ENCODE measurements at places on chromosomes 3 and 15.

- DNase-seq = no peak
These were observed 94.5 kb downstream of the CHL1 start for GRCh38 chr3:291028-291427.

DNA sequence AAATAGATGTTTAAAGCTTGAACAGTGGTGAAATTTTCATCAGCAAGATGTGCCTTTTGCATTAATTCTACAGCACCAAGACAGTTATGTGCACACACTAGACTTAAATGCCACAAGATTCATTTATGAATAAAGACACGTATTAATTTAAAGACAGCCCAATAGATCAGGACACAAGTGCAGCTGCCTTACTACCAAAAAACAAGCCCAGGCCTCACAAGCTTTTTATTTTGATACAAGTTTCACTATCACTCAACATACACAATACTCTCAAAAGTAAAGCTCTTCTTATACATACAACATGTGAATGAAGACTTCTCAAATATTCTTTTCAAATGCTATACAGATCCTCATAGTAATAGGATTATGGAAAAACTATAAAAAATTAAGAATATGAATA is 2.4 kb downstream of the ACAP2 start:
- DNase-seq = no peak

- no peak for DNase-seq
These were observed 28.4 kb downstream of the CPN2 start for GRCh38 chr3:194322678-194323211.

- DNase-seq = no peak
These were observed 225.6 kb downstream of the ADAMTS9 start for GRCh38 chr3:64462203-64462602.

DNA sequence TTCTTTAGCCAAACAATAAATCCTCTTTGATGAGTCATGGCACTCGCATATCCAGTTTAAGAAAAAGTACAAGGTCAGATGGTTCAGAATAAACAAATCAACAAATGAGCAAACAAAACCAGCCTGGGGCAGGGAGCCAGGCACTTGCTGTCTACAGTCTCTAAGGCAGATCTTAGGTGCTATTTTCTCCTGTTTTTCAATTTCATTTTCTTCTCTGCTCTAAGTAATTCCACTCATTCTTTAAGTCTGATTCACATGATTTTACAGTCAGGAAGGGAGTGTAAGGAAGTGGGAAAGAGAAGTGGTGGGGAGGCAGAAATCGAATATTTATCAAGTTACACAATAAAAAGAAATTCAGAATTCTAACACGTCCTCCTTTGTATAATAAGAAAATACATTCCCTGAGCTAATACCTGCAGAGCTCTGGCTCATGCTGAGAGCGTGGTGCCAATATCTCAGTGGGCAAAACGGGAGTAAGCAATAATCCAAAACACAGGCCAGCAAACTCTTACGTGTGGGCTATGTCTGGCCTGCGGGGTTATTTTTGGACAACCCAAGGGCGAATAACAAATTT is 298.6 kb downstream of the ADAMTS17 start:
- no peak for DNase-seq

- DNase-seq = no peak
These were observed 27.9 kb upstream of the TLE3 start for GRCh38 chr15:70125605-70126004.

DNA sequence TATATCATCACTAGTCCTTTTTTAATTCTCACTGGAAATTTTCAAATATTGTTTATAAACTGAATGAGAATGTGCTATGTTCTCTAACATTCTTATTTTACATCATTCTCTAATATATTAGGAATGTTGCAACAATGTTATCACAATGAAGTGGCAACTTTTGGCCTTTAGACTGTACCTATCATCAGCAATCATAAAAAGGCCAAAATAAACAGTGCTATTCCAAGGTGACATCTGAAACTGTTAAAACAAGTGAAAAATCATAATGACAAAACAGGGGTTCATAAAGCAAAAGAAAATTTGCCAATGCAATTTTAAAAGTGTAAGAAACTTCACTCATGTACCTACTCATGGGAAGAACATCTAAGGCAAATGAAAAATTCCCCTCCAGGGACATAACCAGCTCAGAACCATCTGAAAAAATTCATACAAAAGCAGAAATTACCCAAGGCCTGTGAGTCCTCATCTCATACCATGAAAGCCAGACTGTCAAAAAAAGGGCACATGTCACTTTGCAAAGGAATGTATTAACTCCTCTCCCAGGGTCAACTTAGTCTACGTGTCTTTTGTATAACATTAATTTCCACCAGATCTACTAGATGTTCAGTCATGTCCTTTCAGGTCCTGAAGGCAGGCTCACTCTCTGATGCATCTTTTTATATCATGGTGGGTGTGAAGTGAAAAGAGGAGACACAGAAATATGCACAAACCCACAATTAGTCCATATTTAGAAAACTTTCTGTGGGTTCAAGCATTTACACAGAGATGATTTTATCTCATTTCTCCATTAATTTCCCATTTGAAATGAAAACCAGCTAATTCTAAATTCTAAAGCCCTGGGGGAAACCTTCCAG is 211.9 kb downstream of the CBLB start:
- DNase-seq = no peak

DNA sequence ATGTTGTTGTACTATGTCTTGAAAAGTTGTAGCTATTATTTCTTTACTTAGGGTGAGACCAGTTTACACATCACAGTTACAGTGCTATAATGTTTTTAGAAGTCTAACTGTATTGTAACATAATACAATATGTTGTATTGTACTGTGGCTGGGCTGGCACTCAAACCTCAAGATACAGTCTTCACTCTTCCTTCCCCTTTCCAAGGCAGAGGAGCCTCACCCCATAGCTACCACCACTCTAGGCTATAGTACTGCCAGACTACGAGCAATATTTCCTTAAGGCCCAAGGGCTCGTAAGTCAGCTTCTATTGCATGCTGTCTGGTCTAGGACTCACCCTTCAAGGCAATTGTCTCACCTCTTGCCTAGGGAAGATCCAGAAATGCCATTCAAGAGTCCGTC is 597.7 kb downstream of the OTOL1 start:
- DNase-seq = no peak

- DNase-seq = no peak
These were observed 42.5 kb downstream of the CAPN3 start for GRCh38 chr15:42401544-42402454.

- DNase-seq = no peak
These were observed 78.3 kb downstream of the SHQ1 start for GRCh38 chr3:72769758-72770540.

GRCh38 chr15:98123297-98123696 is 162.8 kb downstream of the ARRDC4 start:
- no peak for DNase-seq

- no peak for DNase-seq
These were observed 651.9 kb downstream of the RBMS3 start for GRCh38 chr3:29932696-29933325.

DNA sequence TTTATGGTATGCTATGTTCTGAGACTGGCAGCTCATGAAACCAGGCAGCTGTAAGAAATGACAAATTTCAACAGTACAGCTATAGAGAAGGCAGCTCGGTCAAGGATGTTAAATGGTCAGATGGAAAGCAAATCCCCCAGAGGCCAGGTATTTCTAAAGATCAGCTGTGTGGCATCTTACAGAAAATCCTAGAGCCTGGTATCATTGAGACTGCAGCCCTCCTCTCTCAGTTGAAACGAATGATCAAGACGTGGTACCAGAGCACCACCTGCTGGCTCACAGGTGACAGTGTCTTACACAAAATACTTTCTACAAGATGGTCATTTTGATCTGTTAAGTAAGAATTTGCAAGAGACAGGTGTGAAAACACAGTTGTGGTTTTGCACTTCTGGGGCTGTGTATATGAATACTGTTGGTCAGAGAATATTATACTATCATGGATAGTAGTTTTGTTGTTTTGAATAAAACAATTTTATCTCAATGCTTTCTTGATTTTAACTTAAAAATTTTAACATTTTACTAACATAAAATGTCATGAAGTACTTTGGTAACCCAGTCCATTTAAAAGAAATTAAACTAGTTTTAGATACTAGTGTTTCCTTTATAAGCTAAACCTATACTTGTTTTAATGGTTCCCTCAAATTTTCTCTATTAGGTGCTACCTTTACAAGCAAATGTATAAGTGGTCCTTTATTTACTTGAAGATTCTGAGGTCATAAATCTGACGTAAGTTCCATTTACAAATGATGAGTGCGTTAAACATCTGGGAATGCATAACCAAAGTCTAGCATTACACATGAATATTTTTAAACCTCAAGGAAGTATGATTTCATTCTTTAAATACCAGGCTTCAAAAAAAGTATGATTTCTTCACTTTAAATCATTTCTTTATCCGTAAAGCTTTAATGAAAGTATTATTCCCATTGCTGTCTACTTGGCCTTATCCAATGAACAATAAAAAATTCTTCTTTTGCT is 121.8 kb downstream of the PDZRN3 start:
- DNase-seq = no peak

- DNase-seq = no peak
These were observed 16.8 kb downstream of the PLXNB1 start for GRCh38 chr3:48413086-48413485.

GRCh38 chr15:84934942-84935729 is 46.5 kb upstream of the PDE8A start:
- no peak for DNase-seq

GRCh38 chr3:3194861-3195260 is 15.4 kb upstream of the CRBN start:
- DNase-seq = no peak

- DNase-seq = no peak
These were observed 39.2 kb upstream of the BCL2A1 start for GRCh38 chr15:80010131-80010673.

DNA sequence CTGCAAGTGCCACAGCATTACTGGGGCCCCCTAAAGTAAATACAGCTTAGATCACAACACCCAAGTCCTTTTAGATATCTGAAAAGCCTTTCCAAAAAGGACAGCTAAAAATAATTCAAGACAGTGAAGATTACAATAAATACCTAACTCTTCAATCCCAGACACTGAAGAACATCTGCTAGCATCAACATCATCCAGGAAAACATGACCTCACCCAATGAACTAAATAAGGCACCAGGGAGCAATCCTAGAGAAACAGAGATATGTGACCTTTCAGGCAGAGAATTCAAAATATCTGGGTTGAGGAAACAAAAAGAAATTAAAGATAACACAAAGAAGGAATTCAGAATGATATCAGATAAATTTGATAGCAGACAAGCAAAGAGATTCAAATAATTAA is 71.7 kb upstream of the TTC14 start:
- DNase-seq = no peak

DNA sequence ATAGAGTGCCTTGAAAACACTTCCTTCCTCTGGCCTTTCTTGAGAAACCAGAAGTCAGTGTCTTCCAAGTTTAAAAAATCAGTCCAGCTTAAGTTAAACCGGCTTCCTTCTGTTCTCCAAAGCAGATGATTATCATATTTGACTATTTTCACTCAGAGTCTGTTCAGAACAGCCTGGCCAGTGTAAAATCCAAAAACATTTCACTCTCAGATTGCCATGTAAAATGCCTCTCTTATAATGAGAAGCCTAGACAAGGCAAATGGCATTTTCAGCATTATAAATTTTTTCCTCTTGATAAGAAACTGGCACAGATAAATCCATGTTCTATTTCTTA is 193.5 kb downstream of the TNIK start:
- DNase-seq = no peak

DNA sequence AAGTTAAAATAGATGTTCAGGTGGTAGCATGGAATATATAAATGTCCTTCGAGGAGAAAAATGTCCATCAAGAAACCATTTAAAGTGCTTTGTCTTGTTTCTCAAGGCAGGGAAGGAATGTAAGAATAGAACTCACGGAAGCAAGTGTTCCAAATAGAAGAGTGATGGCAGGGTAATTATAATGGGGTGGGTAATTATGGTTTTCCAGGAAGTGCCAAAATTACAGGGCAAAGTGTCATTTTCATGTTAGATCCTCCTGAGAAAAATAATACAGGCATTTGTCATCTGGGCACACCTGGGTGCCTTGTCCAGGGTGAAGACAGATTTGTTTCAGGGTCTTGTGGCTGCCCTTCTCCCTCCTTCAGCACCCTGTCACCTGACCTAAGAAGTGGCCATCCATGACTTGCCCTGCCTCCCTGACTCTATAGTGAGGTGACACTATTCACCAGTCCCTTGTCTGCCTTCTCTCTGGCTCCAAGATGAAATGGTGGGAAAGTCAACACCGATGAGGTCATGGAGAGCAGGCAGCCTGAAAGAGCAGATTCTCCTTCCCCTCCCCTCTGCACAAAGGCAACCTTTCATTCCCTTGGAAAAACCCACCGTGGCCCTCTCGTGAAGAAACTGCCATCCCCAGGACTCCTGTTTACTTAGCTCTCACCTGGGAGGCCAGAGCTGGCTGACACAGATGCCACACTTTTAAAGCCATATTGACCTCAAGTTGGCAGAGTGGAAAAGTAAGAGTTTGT is 45.1 kb upstream of the AMOTL2 start:
- no peak for DNase-seq

DNA sequence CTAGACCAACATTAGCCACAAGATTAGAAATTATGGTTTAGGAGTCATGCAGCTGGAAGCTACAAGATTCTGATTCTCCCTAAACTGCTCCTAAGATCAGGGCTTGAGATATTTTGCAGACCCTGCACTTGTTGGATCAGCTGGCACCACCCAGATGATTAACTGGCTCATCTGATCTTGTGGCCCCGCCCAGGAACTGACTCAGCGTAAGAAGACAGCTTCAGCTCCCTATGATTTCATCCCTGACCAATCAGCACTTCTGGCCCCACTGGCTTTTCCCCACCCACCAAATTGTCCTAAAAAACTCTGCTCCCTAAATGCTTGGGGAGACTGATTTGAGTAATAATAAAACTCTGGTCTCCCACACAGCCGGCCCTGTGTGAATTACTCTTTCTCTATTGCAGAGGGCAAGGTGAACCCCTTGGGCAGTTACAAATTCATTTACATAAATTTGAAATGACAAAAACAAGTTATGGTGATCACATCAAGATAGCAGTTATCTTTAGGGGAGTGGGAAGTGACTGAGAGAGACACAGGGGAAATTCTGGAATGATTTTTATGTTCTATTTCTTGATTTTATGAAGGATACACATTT is 76.5 kb downstream of the CD200R1L start:
- no peak for DNase-seq

- DNase-seq = no peak
These were observed 56.9 kb upstream of the VGLL3 start for GRCh38 chr3:87047852-87048251.

DNA sequence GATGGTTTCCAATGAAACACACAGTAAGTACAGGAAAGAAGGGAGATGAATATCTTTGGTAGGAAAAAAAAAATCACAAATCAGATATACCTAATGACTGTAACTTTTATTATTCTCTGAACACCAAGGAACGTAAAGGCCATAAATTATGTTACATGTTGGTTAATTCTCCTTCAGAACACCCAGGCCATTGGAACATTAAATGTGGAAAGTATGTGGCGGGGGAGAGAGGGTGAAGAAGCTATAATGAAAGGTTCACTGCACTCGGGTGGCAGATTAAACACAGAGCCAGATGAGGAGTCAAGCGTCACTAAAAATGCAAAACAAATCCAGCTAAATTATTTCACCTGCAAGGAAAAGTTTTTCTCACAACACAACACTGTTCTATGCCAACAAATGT is 193.8 kb downstream of the FHIT start:
- no peak for DNase-seq
